ENCODE measurements at places on chromosomes 1 and 21. TPM values are rescaled to one million over a fixed set of nuclear protein-coding genes. Genes with fewer than 3 reads are reported as not detected.

Gene SLC44A5
- 10.9 TPM for total RNA-seq

DNA sequence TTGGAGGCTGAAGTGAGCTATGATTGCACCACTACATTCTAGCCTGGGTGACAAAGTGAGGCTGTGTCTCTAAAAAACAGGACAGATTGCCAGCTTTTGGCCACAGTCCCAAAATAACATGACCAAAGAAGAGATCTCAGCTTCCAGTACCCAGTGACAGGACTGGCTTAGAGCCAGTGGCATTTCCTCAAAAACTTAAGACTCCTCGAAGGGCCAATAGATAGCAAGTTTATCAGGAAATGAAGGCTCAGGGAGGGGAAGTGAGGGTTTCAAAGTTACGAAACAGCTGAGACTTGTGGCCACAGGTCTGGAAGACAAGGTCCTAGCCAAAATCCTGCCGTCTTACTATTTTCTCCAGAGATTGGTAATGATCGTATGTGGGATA is 6.3 kb upstream of the TMEM39B start:
- DNase-seq: no peak
- H3K27ac ChIP-seq: no peak overlapping the region
- H3K4me3 ChIP-seq: no peak overlapping the region
- no peaks in the 10 kb centered on the region for H3K4me1 ChIP-seq

DNA sequence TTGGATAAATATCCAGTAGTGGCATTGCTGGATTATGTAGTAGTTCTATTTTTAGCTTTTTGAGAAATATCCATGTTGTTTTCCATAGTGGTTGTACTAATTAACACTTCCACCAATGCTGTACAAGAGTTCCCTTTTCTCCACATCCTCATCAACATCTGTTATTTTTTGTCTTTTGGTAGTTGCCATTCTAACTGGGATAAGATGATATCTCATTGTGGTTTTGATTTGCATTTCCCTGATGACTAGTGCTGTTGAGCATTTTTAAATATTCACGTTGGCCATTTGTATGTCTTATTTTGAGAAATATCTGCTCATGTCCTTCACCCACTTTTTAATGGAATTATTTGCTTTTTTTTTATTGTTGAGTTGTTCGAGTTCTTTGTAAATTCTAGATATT is 183.9 kb downstream of the PTPRU start:
- DNase-seq: no peak
- no peaks in the 10 kb centered on the region for H3K4me1 ChIP-seq
- no peak overlapping the region for H3K27ac ChIP-seq
- H3K27me3 ChIP-seq: no peaks in the 10 kb centered on the region

Gene PAPPA2
- total RNA-seq: 0.86 TPM

- peaks cover 49% of the 10 kb centered on the region for H3K36me3 ChIP-seq
- H3K4me1 ChIP-seq: no peaks in the 10 kb centered on the region
- no peak for DNase-seq
- H3K27me3 ChIP-seq: no peaks in the 10 kb centered on the region
- H3K4me3 ChIP-seq: no peak overlapping the region
These were observed 2.7 kb downstream of the SCCPDH start for GRCh38 chr1:246726881-246727280.

DNA sequence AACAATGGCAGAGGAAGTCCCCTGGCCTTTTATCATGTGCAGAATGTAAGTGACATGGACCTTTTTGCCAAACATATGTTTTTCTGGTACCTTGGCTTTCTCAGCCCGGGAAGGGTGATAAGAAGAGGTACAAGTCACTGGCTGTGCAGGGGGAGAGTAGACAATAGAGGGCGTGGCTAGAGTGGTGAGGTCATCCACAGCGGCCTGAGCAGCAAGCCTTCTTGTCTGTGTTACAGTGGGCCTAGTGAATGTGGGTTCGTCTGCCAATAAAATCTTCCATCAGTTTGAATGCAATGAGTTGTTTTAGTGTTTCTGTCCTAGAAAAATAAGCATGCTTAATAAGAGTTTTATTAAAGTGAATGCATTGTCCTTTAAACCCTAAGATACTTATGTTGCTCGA is 59.0 kb upstream of the PGD start:
- H3K4me1 ChIP-seq: peaks cover 4% of the 10 kb centered on the region
- peak; percentile 84 for DNase-seq
- H3K4me3 ChIP-seq: no peak overlapping the region

DNA sequence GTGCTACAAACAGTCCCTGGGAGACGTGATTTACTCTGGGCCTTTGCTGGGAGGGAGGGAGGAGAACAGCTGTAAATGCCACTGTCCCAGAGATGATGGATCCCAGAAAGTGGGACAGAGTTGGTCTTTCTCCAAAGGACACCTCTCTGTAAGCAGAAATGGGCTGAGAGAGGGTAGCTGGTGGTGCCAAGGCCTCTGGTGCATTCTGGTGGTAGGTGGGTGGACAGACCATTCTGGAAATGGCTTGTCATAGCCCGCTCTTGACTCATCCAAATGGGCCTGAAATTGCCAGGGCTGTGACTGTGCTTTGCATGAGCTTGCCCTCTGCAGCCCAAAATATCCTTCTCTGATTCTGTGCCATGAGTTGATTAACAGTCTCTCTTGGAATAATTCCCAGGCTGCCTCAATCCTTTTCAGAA is 36.1 kb downstream of the CCDC185 start:
- H3K27ac ChIP-seq: no peak overlapping the region
- no peak for DNase-seq
- no peaks in the 10 kb centered on the region for H3K36me3 ChIP-seq
- no peak overlapping the region for H3K4me3 ChIP-seq

GRCh38 chr1:68175621-68176398 is 56.5 kb downstream of the WLS start:
- peak overlapping the region; percentile 30 for H3K27ac ChIP-seq
- peaks cover 19% of the 10 kb centered on the region for H3K36me3 ChIP-seq

DNA sequence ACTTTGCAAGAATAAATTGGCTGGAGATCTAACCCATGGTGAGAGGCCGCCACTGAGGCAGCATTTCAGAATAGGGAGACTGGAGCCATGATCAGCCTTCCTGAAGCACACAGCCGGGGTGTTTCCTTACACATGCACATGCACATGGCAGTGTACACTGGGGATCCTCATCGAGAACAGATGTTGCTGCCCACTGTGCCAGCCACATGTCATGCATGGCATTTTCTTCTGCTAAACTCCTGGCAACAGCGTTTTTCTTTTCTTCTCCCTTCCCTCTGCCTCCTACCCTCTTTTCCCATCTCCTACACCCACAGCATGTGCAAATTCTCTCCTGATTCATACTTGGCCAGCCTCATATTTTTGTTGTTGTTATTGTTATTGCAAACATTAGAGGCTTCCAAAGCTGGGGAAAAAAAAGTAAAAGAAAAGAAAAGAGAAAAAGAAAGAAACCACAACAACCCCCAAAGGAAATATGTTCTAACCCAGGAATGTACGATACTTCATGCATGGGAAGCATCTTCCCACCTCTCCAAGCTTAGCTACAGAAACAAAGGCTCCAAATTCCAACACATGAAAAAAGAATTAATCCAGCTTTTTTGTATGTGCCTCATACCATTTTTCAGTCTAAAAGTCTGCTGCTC is 344.0 kb downstream of the ASTN1 start:
- DNase-seq: no peak
- H3K36me3 ChIP-seq: no peaks in the 10 kb centered on the region
- no peak overlapping the region for H3K27ac ChIP-seq
- H3K4me1 ChIP-seq: no peaks in the 10 kb centered on the region
- no peak overlapping the region for H3K4me3 ChIP-seq

Gene SPATC1L
- 31.9 TPM for total RNA-seq

Gene STIL
- 41.3 TPM for total RNA-seq

Gene INAVA
- 54.3 TPM for total RNA-seq

- peaks cover 14% of the 10 kb centered on the region for H3K4me1 ChIP-seq
- H3K27ac ChIP-seq: peak overlapping the region; percentile 61
- no peak overlapping the region for H3K4me3 ChIP-seq
- H3K27me3 ChIP-seq: peaks cover 21% of the 10 kb centered on the region
- peaks cover 39% of the 10 kb centered on the region for H3K36me3 ChIP-seq
These were observed 2.5 kb upstream of the OLFML3 start for GRCh38 chr1:113976609-113977278.

GRCh38 chr1:2288816-2289536 is 60.9 kb downstream of the SKI start:
- H3K4me3 ChIP-seq: no peak overlapping the region
- H3K36me3 ChIP-seq: no peaks in the 10 kb centered on the region
- H3K27ac ChIP-seq: no peak overlapping the region
- H3K27me3 ChIP-seq: no peaks in the 10 kb centered on the region
- H3K4me1 ChIP-seq: no peaks in the 10 kb centered on the region

DNA sequence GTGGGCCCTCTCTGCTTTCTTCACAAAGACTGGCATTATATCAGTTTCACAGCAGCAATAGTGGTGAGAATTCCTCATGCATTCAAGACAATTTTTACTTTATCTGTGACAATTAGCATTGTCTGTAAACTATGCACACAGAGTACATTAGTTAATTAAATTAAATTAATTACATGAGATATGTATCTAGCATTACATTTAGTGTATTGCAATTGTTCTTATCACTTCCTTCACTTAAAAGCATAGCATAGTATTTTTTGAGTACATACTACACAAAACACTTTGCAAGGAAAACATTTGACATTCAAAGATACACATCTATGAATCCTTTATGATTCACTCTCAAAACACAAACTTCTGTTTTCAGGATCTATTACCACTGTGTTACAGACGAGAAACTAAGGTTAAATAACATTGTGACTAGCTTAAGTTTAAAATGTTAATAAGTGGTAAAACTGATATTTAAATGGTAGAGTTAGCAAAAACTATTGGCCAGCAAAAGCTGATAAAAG is 1542.6 kb downstream of the PLA2G4A start:
- no peaks in the 10 kb centered on the region for H3K36me3 ChIP-seq
- H3K27ac ChIP-seq: no peak overlapping the region
- H3K27me3 ChIP-seq: no peaks in the 10 kb centered on the region
- no peak overlapping the region for H3K4me3 ChIP-seq

DNA sequence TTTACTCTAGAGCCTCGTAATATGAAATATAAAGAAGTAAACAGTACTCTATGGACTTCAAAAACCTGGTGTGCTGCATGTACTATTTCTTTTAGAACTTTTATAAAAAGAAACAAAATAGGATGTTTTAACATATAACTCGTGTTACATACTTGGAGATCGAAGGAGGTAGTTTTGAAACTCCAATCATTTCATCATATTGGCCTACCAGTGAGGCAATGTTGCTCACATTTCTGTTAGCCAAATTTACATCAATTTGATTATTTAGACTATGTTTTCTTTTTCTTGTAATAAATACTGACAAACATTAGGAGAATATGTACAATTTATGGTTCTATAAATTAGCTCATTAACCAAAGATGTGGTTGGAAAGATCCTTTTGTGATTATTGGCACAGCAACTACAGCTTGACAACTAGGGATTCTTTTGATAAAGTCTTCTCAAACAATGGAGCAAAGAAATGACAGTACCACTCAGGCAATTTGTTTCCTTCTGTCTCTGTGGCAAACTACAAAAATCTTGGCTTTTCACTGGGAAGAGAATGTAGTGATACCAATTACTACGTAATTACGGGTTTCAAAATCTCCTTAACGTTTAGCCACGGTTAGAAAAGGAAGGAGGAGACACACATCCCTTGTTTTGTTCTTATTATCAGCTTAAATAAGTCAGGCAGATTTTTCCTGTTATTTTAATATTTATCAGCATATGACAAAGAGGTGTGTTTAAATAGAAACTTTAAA is 266.6 kb upstream of the SGIP1 start:
- H3K27ac ChIP-seq: no peak overlapping the region
- no peak overlapping the region for H3K4me3 ChIP-seq
- H3K27me3 ChIP-seq: no peaks in the 10 kb centered on the region
- no peaks in the 10 kb centered on the region for H3K4me1 ChIP-seq
- no peak for DNase-seq
- no peaks in the 10 kb centered on the region for H3K36me3 ChIP-seq

Gene FCRL1
- total RNA-seq: not detected

DNA sequence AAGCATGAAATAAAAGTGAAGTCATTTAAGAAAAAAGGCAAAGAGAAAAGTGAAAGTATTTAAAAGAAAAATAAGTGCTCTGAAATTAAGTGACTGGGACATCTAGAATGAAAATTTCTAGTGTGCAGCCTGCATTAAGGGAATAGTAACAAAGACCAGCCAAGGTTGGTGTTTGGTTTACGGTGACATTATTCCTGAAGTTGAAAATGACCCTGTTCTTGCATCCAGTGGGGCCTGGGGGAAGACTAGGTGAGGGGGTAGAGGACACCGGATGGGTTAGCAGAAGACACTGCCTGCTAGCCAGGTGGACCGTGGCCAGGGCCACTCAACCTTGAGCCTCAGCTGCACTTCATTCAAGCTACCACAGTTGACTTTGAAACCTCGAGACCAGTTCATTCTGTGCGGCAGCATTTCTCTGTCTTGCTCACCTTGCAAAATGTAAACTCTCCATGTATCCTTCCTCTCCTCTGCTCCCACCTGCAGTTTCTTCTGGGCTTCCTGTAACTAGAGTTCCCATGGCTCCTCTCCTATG is 14.3 kb upstream of the KCNK1 start:
- H3K4me1 ChIP-seq: no peaks in the 10 kb centered on the region
- no peak overlapping the region for H3K4me3 ChIP-seq
- DNase-seq: no peak
- no peaks in the 10 kb centered on the region for H3K27me3 ChIP-seq
- H3K27ac ChIP-seq: no peak overlapping the region

DNA sequence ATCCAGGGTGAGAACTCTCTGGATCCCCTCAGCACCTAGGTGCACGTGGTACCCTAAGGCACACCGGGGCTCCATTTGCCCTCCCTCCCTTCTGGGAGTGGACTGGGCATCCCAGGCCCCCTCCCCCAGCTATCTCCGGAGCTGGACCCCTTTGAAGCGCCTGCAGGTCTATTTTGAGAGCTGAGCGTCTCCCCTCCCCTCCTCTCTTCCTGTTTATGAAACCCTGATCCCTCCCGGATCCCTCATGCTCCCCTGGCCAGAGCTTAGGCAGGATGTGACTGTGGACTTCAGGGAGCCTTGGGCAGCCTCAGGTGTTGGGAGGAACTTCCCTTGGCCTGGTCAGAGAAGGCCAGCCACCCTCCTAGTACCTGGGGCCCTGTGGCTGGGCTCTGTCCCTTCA is 10.2 kb downstream of the RPS6KA1 start:
- no peak overlapping the region for H3K4me3 ChIP-seq
- H3K36me3 ChIP-seq: peaks cover 6% of the 10 kb centered on the region
- H3K27ac ChIP-seq: no peak overlapping the region
- H3K4me1 ChIP-seq: no peaks in the 10 kb centered on the region
- no peak for DNase-seq

DNA sequence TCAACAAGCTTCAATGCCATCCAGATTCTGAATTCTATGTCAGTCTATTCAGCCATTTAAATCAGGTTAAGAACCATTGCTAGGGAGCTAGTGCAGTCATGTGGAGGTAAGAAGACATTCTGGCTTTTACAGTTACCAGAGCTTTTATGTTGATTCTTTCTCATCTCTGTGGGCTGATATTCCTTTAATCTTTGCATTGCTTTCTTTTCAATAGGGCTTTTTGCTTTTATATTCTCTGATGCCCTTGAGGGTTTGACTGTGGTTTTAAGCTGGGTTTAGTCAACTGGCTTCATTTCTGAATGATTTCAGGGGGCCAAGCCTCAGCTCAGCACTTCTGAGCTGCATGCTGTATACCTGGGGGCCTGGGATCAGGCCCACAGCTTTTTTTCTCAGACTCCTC is 51.0 kb upstream of the GORAB start:
- H3K4me3 ChIP-seq: no peak overlapping the region
- H3K36me3 ChIP-seq: no peaks in the 10 kb centered on the region
- no peak overlapping the region for H3K27ac ChIP-seq
- no peaks in the 10 kb centered on the region for H3K4me1 ChIP-seq
- DNase-seq: no peak

Gene RHBDL2
- not detected for total RNA-seq

Data from endodermal cell (in vitro differentiated cells).